ENCODE measurements at places on chromosomes 3 and 15. TPM values are rescaled to one million over a fixed set of nuclear protein-coding genes. Genes with fewer than 3 reads are reported as not detected.

- no peak for DNase-seq
Observed at GRCh38 chr3:156176048-156176447, 55.7 kb downstream of the KCNAB1 start.

DNA sequence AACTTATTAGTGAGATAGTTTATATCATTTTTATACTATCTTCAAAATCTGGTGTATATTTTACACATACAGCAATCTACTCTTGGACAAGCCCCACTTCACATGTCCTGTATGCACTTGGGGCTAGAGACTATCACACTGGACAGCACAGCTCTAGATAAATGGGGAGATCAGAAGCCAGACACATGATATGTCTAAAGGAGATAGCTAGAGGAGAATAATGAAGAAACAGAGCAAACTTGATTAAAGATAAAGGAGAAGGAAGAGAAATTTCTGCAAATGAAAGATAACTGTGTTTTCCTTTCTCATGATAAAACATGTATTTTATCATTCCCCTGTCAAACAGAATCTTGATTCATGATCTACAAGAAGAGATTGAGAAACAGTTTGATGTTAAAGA, 13.0 kb downstream of the CPA3 start:
- DNase-seq = no peak

- DNase-seq = no peak
Observed at GRCh38 chr15:101393172-101393571, 96.3 kb downstream of the PCSK6 start.

GRCh38 chr15:71443538-71443937, 328.3 kb downstream of the THSD4 start:
- DNase-seq = peak; percentile 36

GRCh38 chr15:80072285-80072994, 13.0 kb downstream of the ZFAND6 start:
- DNase-seq = no peak

DNA sequence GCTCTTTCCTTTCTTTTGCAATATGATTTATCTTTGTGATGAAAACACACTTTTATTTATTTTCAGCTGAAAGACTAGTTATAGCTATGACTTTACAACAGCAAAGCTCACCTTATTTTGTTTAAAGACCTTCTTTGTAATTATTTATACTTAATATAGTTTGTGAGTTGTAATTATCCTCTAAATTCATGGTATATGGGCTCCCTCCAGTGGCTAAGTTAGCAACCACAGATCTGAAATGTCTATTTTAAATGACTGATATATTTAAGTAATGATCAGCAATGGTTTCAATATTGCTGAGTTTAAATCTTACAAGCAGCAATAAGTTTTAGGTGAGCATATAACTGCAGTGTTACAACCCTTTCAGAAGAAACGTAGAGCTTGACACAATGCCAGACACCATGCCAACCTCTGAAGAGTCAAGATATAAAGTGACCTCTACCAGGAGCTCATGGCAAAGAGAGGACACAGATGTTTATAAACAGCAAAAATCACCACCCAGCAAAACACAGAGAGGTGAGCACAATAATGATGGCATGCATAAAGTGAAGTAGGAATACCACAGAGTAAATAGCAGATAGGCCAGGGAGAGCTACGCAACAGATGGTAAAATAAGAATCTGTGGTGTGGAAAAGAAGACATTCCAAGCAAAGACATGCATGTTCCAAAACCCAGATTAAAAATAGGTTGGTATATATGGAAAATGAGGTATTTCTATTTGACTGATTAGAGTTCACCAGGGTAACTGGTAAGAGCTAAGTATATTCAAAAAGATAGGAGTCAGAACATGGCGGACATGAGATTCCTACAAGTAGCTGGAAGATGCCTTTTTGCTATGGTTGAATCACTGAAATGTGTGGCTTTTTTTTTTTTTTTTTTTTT, 143.7 kb upstream of the ZNF385D start:
- DNase-seq = no peak

DNA sequence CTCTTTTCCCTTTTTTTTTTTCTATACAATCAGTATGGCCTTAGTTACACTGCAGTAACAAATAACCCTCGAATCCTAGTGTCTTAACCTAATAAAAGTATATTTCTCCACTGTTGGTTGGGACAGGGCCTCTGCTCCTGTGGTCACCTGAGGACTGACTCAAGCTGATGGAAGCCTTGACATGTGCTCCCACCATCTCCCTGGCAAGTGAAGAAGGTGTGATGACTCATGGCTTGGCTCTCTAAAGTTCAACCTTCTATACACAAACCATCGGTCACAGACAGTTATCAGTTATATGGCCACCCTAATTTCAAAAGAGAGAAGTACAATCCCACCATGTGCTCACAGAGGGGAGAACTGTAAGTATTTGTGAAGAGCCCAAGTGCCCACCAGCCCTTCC, 65.8 kb upstream of the CACNA2D3 start:
- no peak for DNase-seq

- DNase-seq = no peak
Observed at GRCh38 chr15:90774731-90775514, 57.8 kb downstream of the BLM start.

- no peak for DNase-seq
Observed at GRCh38 chr3:117752984-117753717, 1043.6 kb downstream of the TUSC7 start.

DNA sequence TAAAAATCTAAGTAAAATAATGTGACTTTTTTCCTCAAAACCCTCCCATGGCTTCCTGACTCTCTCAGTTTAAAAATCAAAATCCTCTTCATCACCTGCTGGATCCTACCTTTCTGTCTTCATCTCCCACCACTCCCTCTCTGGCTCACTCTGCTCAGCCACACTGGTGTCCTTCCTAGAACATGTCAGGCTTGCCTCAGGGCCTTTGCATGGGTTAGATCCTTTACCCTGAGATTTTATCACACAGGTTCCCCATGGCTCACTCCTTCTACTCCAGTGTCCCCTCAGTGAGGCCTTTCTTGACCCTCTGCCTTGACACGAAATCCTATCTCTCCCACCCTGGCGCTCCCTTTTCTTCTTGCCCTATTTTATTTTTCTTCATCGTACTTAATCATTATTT, 141.8 kb downstream of the RPL22L1 start:
- DNase-seq = no peak

GRCh38 chr3:149234671-149235245, 13.1 kb upstream of the CP start:
- DNase-seq = no peak

- no peak for DNase-seq
Observed at GRCh38 chr3:50128001-50128400, 27.1 kb upstream of the SEMA3F start.

DNA sequence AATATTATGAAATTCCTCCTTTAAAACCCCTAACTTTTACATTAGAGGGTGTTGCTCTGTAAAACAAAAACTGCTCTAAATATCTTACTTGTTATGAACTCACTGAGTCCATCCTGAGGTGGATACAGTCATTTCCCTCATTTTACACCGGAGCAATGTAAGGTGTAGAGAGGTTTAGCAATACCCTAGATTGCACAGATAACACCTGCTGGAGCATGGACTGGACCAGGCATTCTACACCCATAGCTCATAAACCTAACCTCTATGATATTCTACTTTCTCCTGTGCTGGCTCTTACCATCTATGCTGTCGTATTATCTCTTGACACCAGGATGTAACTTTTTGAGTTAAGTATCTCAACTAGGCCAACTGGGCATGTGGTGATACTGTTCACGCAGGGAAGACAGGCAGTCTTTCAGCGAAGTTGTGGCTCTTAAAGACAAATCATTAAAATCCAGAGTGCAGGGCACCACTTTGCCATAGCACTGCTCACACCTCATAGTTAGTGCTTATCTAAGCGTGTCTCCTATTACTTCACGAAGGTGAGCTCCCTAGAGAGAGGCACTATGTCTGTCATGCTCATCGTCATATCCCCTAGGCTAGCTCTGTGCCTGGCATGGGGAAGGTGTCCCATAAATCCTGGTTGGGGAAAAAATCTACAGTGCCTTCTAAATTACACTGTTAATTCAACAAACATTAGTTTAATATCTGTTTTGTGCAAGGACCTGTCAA, 100.1 kb upstream of the SLC2A2 start:
- DNase-seq = no peak

GRCh38 chr3:177410730-177411129, 213.4 kb upstream of the TBL1XR1 start:
- DNase-seq = no peak

DNA sequence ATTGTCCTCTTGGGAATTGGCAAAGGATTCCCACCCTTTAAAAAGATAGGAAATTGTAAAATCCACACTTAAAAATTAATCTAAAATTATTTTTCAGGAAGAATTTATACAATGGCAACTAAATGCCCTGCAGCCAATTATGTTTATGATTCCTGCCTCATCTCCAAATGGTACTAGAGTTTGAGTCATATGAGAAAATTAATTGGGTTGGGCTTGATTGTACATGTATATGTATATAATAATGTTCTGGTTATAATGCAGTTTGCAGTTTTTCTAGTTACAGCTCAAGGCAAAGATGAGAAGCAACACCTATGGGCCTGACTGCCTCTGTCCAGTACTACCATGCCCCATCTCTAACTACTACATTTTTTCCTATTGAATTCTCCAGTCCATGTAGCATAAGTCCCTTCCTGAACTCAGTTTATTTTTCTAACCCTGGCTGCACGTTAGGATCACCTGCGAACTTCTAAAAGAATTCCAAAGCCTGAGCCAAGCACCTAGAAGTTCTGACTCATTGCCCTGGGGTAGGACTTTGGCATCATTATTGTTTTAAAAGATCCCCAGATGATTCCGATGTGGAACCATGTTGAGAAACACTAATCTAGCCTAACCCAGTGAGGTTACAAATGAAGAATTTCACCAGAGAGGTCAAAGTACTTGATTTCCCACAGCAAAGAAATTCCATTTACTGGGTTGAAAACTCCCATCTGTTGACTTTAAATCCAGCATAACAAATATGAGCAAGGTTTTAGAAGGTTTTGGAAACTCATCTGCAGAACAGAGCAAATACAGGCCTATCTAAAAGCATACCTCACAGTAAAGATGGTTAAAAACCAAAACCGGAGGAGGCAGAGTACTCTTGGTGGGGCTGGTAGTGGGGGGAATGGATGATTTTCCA, 19.4 kb downstream of the TGFBR2 start:
- no peak for DNase-seq

DNA sequence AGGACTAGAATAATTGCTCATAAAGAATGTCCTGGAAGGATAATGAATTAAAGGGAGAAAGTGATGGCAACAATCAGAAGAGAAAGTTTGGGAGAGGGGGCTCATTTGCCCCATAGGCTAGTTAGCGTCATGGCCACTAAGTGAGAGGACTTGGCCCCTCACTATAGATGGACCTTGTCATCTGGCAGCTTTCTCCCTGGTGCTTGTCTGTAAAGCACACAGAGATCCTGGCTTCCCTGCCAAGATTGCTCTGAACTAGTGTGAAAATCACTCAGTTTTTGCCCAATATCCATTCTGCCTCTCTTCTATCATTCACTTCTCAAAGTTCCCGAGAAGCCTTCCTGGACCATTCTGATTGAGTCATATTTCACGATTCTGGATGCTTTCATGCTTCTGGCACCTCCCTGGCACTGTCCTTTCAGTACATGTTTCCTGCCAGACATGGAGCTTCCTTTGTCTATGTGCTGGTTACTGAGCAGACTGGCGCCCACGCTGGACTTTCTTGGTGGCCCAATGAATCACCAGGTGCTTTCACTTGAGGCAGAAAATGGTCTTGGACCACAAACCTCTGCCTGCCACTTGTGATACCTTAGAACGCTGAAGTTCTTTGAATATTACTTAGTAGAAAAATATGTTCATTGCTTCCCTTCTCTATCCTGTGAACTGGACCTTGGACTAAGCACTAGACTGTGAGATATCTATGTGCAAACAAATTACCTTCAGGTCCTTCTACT, 709.6 kb upstream of the CFAP20DC start:
- no peak for DNase-seq

GRCh38 chr3:184786280-184786941, 25.6 kb upstream of the VPS8 start:
- DNase-seq = peak; percentile 36

DNA sequence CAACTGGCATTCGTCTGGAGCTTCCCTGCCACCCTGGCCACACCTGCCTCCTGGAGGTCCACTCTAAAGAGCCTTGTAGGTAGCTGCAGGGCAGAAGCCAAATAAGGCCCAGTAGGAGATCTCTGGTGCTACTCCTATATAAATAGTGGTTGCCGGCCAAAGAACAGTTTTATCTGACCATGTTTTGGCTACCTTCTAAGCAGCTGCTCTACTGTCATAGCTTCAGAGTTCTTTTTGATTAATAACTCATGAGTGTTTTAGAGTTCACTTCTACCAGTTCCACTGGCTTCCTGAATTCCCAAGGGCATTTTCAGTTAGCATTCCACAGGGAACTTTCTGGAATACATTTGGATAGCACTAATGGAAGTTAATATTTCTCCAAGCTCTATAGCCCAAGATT, 154.6 kb downstream of the B3GALNT1 start:
- no peak for DNase-seq

- no peak for DNase-seq
Observed at GRCh38 chr3:99637016-99637367, 1.4 kb upstream of the COL8A1 start.

DNA sequence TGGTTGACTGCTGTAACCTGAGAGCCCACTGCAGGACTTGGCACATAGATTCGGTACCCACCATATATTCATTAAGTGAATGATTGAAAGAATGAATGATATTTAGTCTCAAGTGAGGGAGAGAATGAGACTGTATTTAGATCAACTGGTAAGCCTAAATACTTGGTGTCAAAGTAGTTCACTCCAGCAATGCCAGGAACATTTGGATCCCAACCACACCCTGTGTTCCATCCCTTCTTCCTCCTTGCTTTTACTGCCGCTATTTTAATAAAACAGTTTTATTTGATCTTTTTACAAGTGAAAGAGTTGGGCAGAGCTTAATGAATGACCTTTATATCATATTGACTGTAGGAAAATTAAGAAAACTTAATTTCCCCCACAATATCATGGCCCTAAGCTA, 473.6 kb upstream of the CBLB start:
- DNase-seq = no peak

GRCh38 chr3:38479431-38480092, 16.6 kb upstream of the EXOG start:
- DNase-seq = peak; percentile 58

CLDN16 gene
- total RNA-seq = not detected

LDHAL6B gene
- total RNA-seq = not detected

EFCC1 gene
- total RNA-seq = not detected

ZPLD1 gene
- total RNA-seq = not detected

TRPM1 gene
- not detected for total RNA-seq

CIDEC gene
- not detected for total RNA-seq

Data from activated CD4-positive, alpha-beta memory T cell treated with anti-CD3 and anti-CD28 coated beads, Interleukin-2, amount 10 ng/mL, durations not matched to agents 7 days and 5 days (primary cell).